IPS DF 19.7 (cell line): ENCODE measurements at places on chromosomes 1 and 21.

DNA sequence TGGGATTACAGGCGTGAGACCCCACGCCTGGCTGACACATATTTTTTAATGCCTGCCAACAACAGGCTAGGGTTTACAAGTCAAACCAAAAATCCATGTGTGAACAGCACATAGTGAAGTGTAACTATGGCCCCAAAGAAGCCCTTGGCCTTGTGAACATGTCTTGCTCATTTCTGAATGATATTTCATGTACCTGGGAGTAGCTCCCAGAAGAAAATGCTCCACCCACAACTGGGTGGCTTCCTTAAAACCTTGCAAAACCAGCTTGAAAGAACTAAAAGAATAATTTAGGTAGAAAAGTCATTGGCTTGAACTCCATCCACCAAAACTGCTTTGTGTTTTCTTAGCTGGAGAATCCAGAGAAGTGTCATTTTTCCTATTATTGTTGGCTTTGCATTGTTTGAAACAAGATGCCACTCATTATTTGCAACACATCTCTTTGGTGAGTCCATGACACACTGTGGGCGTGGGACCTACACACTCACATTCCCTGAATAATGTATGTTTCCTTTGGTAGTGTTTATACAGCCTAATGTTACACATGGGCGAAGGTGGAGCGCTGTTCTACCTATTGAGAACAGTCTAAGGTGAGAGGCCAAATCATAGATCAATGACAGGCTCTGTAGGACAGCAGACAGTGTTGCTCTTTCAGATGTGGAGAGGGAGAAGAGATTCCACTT, 28.5 kb upstream of the SDE2 start:
- no peak for DNase-seq

GRCh38 chr1:100320311-100321099, 31.8 kb upstream of the CDC14A start:
- DNase-seq: no peak

DNA sequence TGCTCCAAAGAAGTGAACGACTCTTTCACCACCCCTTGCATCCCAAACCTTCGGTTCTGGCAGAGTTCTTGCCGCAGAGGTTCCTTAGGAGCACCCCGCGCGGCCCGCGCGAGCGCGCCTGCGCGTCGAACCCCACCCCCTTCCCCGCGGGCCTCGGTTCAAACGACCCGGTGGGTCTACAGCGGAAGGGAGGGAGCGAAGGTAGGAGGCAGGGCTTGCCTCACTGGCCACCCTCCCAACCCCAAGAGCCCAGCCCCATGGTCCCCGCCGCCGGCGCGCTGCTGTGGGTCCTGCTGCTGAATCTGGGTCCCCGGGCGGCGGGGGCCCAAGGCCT, at the start of gene C1orf56:
C1orf56 (plus strand) TSS at position 161 of the 334 bp plus-strand sequence; CDS start at position 258, 97 bp downstream.
- DNase-seq: no peak

- DNase-seq: no peak
Observed at GRCh38 chr1:176957603-176958002, 206.9 kb downstream of the ASTN1 start.

- DNase-seq: no peak
Observed at GRCh38 chr1:81848880-81849682, 48.3 kb downstream of the ADGRL2 start.
